NCI-H1105 treated with DMSO at 0.1 percent for 48 hours (cell line): ENCODE measurements at places on chromosomes 7 and 10.

DNA sequence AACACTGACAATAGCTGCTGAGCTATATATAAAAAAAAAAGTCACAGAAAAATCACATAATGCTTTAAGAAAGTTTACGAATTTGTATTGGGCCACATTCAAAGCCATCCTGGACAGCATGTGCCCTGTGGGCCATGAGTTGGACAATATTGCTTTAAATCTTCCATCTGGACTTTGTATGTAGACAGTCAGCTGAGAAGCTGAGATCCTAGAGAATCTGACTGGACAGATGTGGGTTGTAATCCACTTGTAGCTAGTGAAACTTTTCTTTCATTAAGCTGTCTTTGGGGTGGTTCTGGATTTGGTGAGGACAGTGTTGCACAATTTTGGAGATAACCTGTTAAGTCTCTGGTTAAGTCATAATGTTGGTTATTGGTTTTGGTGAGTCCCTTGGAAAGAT is 824.5 kb downstream of the CCSER2 start:
- DNase-seq = no peak

- no peak for DNase-seq
These were observed 590.8 kb downstream of the AUTS2 start for GRCh38 chr7:70188901-70189650.

DNA sequence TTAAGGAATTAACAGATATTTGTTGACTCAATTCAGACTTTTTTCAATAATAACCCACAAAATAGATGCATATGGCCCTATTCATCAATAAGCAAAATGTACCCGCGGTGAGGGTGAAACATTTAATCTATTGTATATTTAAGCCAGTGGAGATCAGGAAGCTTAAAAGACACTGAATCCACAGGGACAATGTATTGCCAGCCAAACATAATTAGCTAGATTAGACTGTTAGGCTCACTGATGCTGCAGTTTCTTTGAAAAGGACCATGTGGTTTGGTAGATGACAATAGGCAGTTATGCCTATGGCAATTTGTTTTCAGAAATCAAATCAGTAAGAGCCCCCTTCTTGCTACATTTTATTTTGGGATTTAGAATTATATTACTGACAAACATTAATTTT is 87.3 kb upstream of the PLXDC2 start:
- no peak for DNase-seq

DNA sequence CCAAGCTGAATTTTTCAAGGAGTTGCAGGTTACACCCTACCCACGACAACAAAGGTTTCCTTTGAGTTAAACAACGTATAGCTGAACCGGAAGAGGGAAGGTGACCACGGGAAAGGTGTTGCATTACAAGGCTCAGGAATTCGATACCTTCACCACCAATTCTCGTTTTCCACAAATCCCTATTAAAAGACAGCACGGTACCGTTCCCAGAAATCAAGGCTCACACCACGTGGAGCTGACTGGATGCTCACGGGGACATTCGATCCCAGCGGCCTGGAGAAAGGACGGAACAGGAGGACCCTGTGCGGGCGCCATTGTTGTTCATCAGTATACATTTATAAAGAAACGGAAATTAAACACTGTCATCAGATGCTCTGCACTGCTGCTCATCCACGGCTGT is 56.4 kb downstream of the CTBP2 start:
- DNase-seq = no peak

- DNase-seq = no peak
These were observed 53.3 kb downstream of the AKAP9 start for GRCh38 chr7:91993976-91994375.

DNA sequence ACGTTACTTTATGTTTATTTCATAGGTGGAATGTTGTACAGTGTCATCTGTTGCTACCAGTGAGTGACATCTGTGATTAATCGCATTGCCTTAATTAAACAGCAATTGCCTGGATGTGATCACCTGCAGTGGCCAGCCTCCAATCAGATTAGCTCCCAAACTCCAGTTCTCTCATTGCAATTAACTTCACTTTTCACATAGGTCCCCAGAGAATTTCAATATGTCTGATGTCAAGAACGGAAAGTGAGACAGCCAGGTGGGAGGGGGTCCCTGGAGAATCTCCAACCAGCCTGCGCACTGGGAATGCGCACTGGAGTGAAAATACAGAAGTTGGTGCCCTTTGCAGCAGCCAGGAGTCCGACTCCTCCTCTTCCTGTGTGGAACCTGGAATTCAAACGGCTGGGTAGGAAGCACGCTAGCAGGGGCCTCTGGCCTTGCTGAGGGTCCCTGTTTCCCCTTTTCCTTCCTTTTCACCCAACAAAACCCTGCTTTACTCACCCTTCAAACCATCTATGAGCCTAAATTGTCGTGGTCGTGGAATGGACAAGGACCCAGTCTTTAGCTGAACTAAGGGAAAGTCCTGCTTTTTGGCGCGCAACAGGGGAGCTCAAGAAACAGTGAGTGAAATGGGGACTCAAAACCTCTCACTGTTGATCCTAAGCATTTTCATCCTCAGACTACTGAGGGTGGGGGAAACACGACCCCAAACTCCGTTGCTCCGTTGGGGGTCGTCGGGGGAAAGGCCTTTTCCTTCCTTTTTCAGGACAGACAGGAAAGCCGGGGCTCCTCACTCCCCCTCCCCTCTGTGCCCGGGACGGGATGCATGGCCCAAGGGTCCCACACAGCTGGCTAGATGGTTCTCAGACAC is 1355.5 kb upstream of the LRRTM3 start:
- DNase-seq = peak; percentile 25

- DNase-seq = no peak
These were observed 131.3 kb upstream of the PRKCQ start for GRCh38 chr10:6711408-6711841.

- DNase-seq = no peak
These were observed 51.7 kb upstream of the NCF1 start for GRCh38 chr7:74722153-74722552.

- DNase-seq = no peak
These were observed 370 bp downstream of the TMEM60 start for GRCh38 chr7:77797734-77798393.

GRCh38 chr7:4663239-4664018 is 18.7 kb upstream of the FOXK1 start:
- no peak for DNase-seq

DNA sequence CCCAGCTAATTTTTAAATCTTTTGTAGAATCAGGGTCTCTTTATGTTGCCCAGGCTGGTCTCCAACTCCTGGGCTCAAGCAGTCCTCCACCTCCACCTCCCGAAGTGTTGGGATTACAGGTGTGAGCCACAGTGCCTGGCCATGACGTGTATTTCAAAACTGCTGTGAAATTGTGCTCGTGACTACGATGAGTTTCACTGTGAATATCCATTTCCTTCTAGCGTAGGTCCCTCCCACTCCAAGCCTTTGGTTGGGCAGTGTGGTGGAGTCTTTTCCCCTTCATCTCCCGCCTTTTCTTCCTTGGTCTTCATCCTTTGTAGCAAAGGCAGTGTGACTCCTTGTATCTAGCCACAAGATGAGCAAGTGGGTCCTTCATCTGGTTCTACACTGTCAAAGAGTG is 56.2 kb downstream of the CUL1 start:
- DNase-seq = no peak

DNA sequence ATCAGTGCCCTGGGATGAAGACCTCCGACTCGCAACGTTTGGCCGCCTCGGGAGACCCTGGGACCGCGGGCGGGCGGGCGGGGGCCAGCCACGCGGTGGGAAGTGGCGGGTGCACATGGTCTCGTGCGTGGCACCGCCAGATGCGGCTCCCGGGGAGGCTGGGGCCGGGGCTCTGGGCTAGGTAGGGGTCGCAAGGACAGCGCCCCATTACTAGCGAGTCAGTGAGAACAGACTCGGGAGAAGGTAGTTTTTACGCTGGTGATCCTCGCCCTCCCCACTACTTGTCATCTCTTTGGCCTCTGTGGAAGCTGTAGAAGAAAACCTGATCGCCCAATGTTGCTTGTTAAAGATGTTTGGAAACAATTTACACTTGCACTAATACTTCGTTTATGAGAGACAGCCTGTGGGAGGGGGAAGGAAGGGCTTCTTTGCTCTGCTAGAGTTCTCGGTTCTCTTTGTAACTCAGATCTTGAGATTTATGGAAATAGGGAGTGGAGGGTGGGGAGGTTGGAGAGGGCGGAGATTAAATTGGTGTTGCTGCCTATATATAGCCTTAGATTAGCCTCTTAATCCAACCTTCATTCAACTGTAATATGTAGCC is 591 bp downstream of the BZW2 start:
- peak; percentile 32 for DNase-seq

- DNase-seq = peak; percentile 37
These were observed 495.1 kb downstream of the AUTS2 start for GRCh38 chr7:70093205-70093904.

DNA sequence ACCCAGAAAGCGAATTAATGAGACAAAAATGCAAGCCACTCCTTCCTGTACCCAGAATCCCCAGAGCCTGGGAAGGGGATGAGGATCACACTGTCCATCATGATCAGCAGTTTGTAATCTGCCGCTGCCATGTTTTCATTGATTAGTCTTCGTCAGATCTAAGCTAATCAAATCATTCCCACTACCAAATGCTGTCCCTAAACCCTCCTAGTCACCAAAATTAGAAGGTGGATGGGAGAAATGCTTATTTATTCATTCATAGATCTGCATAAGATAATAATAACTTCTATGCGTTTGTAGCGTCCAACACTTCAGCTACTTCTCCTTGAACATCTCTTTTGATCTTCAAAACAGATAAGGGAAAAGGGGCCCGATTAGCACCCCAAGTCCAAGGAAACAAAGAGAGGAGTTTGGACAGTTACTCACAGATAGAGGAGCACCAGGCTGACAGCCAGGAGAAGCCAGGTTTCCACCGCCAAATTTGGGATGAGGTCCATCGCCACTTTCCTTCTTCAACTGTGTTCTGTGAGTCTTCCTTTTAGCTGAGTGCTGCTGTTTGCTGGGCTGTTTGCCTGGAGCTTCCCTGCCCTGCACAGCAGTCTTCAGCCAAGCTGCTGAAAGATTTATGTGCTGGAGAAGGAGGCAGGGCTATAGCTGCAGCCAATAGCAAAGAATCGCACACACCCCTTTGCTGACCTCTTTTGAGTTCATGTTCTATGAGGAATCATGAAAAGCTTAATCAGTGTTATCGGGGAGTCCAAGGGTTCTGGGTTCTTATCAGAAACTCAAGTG is at the start of gene CYP3A5:
TSS of gene CYP3A5 (minus strand) at position 597 of the 792 bp plus-strand sequence. CDS start at position 497, 100 bp downstream.
- no peak for DNase-seq

DNA sequence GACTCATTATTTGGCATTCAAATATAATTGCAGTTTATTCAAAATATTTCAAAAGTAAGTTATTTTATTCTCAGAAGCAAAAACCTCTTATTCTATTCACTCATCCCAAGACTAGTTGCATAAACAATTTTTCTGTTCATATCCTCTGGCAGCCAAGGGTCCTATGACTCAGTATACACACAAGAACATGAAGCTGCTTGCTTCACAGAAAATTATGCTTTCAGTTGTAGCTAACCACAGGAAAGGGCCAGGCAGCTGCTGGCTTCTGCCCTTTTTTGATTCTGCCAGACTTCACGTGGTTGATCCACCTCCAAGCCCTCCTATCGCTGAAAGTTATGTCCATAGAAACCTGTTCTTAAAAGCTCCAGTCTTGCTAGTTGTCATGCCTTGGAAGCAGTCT is 108.8 kb downstream of the ABCA13 start:
- no peak for DNase-seq

DNA sequence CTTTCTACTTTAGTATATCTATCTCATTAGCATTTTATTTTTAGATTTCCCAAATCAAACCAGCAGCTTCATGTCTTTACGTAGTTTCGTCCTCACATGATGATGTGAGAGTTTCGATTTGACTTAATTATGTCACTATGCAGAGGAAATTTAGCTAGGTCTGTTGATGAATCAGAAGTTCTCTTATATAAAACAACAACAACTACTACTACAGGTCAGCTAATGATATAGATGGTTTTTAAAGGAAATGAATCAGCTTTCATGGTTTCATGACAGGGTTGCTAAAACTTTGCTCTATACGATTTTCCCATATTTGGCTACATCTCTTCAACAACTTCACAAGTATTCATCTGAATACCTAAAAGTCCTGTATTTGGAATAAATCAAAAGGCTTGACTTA is 28.6 kb downstream of the JAZF1 start:
- DNase-seq = no peak

GRCh38 chr7:142567201-142568075 is 181.8 kb upstream of the PRSS1 start:
- no peak for DNase-seq

GRCh38 chr7:105191331-105191730 is 177.3 kb downstream of the KMT2E start:
- DNase-seq = no peak

GRCh38 chr7:36202398-36202797 is 49.3 kb downstream of the EEPD1 start:
- DNase-seq = no peak

DNA sequence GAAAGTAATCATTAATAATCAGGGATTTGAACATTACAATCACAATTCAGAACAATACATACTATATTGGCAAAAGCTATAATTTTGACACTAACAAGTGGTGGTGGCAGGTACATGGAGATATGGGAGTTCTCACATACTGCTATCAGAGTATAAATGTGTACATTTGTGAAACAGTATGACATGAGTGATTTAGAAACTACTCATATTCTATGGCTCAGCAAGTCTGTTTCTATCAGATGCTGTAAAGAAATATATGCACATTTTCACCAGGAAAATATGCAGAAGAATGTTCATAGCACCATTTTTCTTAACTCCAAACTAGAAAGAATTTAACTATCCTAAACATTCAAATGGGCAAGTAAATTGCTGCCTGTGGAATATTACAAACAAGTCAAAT is 620.0 kb downstream of the SH2D4B start:
- DNase-seq = no peak

DNA sequence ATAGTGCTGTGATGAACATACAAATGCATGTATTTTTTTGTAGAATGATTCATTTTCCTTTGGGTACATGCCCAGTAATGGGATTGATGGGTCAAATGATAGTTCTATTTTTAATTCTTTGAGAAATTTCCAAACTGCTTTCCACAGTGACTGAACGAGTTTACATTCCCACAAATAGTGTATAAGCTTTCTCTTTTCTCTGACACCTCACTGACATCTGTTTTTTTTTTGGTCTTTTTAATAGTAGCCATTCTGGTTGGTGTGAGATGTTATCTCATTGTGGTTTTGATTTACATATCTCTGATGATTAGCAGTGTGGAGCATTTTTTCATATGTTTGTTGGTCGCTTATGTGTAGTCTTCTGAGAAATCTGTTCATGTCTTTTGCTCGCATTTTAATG is 195.0 kb upstream of the AGK start:
- no peak for DNase-seq

GRCh38 chr7:149633976-149634945 is 136.7 kb upstream of the ZNF746 start:
- no peak for DNase-seq

- no peak for DNase-seq
These were observed 34.0 kb downstream of the GOT1 start for GRCh38 chr10:99396471-99396870.
